Naive thymus-derived CD8-positive, alpha-beta T cell (primary cell): ENCODE measurements at places on chromosomes 3 and 15. TPM values are rescaled to one million over a fixed set of nuclear protein-coding genes. Genes with fewer than 3 reads are reported as not detected.

The CFAP91 gene
- 0.25 TPM for total RNA-seq

The LSG1 gene
- 87.7 TPM for total RNA-seq

The AGBL1 gene
- not detected for total RNA-seq

The PRRT3 gene
- 6.3 TPM for total RNA-seq

DNA sequence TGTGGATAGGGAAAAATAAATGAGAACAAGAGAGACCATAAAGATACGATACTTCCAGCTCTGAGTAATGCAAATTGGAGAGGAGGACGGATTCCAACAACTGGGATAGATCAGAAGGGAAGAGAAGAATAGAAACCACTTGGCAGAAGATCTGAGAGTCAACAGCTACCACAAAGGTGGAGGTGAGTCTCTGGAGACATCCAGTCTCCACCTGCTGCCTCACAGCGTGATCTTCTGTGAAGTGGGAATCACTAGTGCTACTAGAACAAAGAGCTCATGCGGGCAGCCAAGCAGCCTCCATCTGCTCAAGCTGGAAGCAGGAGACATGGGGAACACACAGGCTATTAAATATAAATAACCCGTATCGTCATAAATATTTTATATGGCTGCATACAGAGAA, 558.5 kb upstream of the CFAP20DC start:
- peaks cover 5% of the 10 kb centered on the region for H3K36me3 ChIP-seq
- H3K27me3 ChIP-seq, result no peaks in the 10 kb centered on the region
- H3K4me1 ChIP-seq, result no peaks in the 10 kb centered on the region
- no peak overlapping the region for H3K27ac ChIP-seq

DNA sequence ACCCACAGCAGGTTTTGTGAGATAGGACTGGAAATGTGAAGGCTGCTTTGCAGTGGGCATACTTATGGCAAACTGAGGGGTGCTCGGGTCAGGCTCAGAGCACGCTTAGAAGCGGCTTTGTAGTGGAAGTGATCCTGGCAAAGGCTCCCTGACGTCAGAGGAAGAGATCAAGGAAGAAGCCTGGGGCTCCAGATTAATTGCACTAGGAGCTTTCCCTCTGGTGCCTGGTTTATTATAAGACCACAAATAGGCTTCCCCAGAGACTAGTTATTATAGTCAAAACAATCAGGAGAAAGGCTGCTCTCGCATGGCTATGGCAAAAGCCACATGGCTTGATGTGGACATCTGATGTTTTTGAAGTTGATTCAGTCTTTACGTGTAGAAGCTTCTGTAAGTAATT, 515.1 kb downstream of the GABRG3 start:
- DNase-seq, result no peak
- no peak overlapping the region for H3K27ac ChIP-seq
- H3K4me1 ChIP-seq, result no peaks in the 10 kb centered on the region
- no peak overlapping the region for H3K4me3 ChIP-seq

DNA sequence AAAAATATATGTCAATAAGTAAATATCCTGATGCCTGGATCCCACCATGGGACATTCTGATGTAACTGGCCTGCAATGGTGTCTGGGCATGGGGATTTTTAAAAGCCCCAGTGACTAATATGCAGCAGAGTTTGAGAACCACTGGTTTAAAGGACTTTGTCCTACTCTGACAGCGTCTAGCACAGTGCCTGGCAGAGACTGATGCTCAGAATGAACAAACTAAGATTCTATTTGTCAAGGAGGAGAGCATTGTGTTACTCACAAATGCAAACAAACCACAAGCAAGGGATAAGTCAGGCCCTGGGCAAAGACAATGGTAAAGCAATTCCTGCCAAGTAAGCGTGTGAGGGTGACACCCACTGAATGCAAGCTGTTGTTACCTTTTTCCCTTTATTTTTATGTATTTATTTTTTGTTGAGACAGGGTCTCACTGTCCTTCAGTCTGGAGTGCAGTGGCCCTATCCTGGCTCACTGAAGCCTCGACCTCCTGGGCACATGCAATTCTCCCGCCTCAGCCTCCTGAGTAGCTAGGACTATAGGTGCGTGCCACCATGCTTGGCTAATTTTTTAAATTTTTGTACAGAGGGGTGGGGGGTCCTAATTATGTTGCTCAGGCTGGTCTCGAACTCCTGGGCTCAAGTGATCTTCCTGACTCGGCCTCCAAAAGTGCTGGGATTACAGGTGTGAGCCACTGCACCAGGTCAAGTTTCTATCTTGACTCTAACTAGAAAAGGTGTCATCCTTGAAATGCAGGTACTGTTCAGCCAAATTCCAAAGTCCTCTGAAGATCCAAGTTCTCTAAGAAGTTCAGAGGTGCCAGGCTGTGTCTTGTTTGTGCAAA, 909 bp upstream of the GPD1L start:
- peaks cover 15% of the 10 kb centered on the region for H3K36me3 ChIP-seq
- no peaks in the 10 kb centered on the region for H3K27me3 ChIP-seq
- H3K4me1 ChIP-seq, result peaks cover 28% of the 10 kb centered on the region

DNA sequence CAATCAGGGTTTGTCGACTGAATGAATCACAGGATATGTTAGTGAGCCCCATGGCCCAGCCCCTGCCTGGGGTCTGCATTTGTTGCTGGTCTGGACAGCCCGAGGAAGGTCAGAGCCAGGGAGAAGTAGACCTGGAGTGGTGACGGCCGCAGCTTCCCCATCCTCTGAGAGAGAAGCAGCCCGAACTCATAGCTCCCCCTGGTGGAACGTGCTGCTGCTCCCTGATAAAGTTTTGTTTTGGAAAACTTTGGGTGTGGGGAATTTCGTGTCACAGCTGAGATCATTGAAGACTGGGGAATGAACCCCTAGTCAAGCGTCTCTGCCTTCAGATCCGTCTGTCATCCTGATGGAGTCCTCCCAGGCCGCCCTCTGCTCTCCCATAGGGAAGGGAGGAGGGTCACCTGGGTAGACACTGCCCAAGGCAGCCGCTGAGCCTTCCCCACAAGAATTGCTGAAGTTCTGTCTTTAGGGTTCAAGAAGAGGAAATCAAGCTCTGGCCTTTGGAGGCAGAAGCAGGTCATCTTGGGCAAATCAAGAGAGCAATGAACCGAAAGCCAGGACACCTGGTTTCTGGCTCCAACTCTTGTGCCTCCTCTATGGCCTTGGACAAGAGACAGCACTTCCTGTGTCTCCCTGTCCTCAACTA, 60.5 kb downstream of the GLDN start:
- no peak overlapping the region for H3K4me3 ChIP-seq
- H3K4me1 ChIP-seq, result no peaks in the 10 kb centered on the region
- no peaks in the 10 kb centered on the region for H3K36me3 ChIP-seq
- no peak for DNase-seq

DNA sequence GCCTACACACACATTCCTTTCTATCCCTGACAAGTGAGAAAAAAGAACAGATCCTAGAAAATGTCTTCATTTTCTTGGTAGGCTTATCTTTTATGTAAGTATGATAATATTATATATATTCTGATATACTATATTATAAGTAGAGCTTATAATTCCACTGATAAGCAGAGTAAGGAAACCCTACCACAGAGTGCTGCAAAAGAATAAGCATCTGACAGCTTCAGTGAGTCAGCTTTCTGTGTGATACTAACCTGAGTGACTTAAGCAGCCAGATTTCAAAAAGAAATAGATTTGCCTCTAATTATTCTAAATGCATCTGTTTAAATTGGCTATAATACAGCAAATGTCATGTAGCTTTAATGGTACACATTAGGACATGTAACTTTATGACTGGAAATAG, 656.0 kb downstream of the MCTP2 start:
- H3K36me3 ChIP-seq, result no peaks in the 10 kb centered on the region
- DNase-seq, result no peak
- no peak overlapping the region for H3K4me3 ChIP-seq
- H3K27ac ChIP-seq, result no peak overlapping the region

GRCh38 chr15:79957741-79958140, 13.3 kb downstream of the BCL2A1 start:
- no peak for DNase-seq
- H3K36me3 ChIP-seq, result no peaks in the 10 kb centered on the region
- no peaks in the 10 kb centered on the region for H3K27me3 ChIP-seq
- no peak overlapping the region for H3K27ac ChIP-seq
- no peak overlapping the region for H3K4me3 ChIP-seq

GRCh38 chr3:24793896-24794295, 299.2 kb upstream of the THRB start:
- H3K27ac ChIP-seq, result no peak overlapping the region
- no peaks in the 10 kb centered on the region for H3K4me1 ChIP-seq
- DNase-seq, result no peak
- no peaks in the 10 kb centered on the region for H3K27me3 ChIP-seq

GRCh38 chr3:194458131-194458530, 28.7 kb downstream of the ATP13A3 start:
- no peak overlapping the region for H3K27ac ChIP-seq
- DNase-seq, result no peak
- no peaks in the 10 kb centered on the region for H3K27me3 ChIP-seq
- H3K36me3 ChIP-seq, result peaks cover 64% of the 10 kb centered on the region
- no peak overlapping the region for H3K4me3 ChIP-seq
- H3K4me1 ChIP-seq, result no peaks in the 10 kb centered on the region

DNA sequence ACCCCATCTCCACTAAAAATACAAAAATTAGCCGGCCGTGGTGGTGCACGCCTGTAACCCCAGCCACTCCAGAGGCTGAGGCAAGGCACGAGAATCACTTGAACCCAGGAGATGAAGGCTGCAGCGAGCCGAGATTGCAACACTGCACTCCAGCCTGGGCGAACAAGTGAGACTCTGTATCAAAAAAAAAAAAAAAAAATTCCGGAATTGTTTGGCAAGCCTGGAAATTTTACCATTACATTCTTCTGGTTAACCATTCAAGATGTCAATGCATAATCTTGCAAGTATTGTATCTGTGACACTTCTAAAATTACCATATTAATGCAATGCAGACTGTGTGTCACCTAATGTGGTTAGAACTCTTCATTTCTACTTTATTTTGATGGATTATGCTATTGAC, 67.0 kb downstream of the CSNK1G1 start:
- H3K27ac ChIP-seq, result no peak overlapping the region
- no peaks in the 10 kb centered on the region for H3K36me3 ChIP-seq
- no peaks in the 10 kb centered on the region for H3K27me3 ChIP-seq
- no peak overlapping the region for H3K4me3 ChIP-seq
- DNase-seq, result no peak

DNA sequence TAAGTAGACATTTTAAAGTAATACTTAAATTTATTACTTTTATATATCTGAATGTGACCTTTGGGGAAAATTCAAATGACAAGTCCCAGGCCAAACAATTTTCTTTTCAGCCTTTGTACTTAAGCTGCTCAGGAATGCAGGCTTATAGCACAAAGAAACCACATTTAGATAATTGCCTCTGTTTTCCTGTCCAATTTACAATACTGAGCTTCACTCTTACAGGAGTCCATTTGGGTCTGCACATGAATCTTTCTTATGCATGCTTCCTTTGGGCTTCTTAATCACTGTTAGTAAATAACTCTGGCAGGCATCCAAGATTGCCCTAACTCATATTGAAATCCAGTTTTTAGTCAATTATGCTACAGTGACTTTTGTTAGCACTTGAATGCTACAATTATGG, 459.4 kb upstream of the TGFBR2 start:
- no peak overlapping the region for H3K4me3 ChIP-seq
- peaks cover 8% of the 10 kb centered on the region for H3K36me3 ChIP-seq
- H3K27ac ChIP-seq, result no peak overlapping the region
- H3K27me3 ChIP-seq, result peaks cover 1% of the 10 kb centered on the region

DNA sequence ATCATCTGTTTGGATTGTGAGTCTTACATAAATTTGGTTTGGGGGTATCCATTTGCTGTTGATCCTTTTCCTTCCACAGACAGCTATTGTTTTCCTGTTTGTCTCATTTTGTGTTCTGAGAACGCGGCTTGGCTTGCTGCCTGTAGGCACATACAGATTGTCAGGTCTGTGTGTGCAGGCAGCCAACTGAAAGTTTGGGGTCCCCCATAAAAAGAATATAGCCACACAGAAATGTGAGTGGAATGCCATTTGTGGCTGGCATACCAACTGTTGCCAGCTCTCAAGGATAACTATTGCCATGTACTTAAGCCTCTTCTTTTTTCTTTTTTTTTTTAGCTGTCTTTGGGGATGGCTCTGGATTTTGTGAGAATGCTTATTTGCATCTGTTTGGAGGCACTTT, 1308.0 kb downstream of the ROBO1 start:
- H3K27me3 ChIP-seq, result no peaks in the 10 kb centered on the region
- H3K36me3 ChIP-seq, result no peaks in the 10 kb centered on the region
- no peaks in the 10 kb centered on the region for H3K4me1 ChIP-seq
- no peak overlapping the region for H3K4me3 ChIP-seq
- no peak overlapping the region for H3K27ac ChIP-seq
- no peak for DNase-seq

- H3K27ac ChIP-seq, result no peak overlapping the region
- no peak for DNase-seq
- no peak overlapping the region for H3K4me3 ChIP-seq
Observed at GRCh38 chr3:124660599-124660998, 69.7 kb upstream of the UMPS start.

DNA sequence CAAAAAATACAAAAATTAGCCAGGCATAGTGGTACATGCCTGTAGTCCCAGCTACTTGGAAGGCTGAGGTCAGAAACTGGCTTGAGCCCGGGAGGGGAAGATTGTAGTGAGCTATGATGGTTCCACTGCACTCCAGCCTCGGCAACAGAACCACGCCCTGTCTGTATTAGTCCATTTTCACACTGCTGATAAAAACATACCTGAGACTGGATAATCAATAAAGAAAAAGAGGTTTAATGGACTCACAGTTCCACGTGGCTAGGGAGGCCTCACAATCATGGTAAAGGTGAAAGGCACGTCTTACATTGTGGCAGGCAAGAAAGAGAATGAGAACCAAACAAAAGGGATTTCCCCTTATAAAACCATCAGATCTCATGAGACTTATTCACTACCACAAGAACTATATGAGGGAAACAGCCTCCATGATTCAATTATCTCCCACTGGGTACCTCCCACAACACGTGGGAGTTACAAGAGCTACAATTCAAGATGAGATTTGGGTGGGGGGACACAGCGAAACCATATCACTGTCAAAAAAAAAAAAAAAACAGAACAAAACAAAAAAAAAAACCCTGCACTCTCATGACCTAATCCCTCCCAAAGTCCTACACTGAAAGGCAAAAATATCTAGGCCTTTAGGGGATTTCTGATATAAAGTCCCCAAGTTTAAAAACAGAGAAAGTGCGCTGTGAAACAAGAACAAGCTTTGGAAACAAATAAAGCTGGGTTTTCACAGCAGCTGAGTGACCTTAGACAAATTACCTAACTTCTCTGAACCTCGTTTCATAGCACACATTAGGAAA, 224.7 kb downstream of the IGSF11 start:
- H3K27me3 ChIP-seq, result peaks cover 15% of the 10 kb centered on the region
- H3K27ac ChIP-seq, result no peak overlapping the region
- no peak for DNase-seq
- H3K36me3 ChIP-seq, result no peaks in the 10 kb centered on the region
- no peak overlapping the region for H3K4me3 ChIP-seq

GRCh38 chr15:55909036-55909811, 84.2 kb downstream of the NEDD4 start:
- no peak overlapping the region for H3K27ac ChIP-seq
- no peaks in the 10 kb centered on the region for H3K36me3 ChIP-seq
- no peaks in the 10 kb centered on the region for H3K27me3 ChIP-seq
